ENCODE measurements at places on chromosomes 7 and 10. TPM values are rescaled to one million over a fixed set of nuclear protein-coding genes. Genes with fewer than 3 reads are reported as not detected.

Gene PITX3
- not detected for total RNA-seq

Gene UCMA
- total RNA-seq, result not detected

Gene FKBP6
- total RNA-seq, result not detected

Gene MARVELD1
- total RNA-seq, result 8.4 TPM

- no peak for DNase-seq
Observed at GRCh38 chr7:5629941-5630340, 151.5 kb downstream of the RNF216 start.

- no peak for DNase-seq
Observed at GRCh38 chr10:429696-430095, 259.8 kb downstream of the DIP2C start.

GRCh38 chr7:116708861-116709260 lies 36.9 kb downstream of the MET start:
- DNase-seq, result no peak

DNA sequence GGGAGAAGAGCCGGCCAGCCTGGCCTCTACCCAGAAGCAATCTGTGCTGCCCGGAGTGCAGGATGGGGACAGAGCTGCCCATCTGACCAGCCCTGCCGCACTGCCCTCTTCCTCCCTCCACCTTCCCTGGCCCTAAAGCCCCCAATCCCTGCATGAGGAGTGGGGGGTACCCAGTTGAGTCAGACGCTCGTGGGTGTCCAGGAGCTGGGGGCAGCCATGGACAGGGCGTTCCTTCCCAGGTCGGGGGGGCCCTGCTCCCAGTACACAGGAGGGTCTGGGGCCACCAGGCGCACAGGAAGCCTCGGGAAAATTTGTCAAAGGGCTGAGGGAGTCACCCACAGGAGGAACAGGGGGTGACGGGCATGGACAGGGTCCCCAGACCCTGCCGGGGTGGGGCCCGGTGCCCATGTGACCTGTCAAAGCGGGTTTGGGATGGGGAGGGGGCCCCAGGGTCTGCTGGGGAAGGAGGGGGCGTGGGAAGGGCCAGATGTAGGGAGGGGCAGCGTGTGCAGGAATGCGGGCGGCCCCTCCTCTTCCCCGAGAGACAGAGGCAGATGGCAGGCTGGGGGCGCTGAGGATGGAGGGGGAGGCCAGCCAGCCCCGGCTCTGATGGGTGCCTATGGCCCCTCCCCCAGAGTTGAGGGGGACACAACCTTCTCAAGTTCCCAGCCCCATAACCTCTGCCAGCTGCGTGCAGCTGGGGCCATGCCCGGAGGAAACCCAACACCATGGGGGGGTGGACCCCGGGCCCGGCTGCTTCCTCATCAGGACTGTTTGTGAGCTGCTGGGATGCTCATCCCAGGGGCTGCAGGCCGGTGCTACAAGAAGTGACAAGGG lies 21.5 kb upstream of the GRIFIN start:
- no peak for DNase-seq

DNA sequence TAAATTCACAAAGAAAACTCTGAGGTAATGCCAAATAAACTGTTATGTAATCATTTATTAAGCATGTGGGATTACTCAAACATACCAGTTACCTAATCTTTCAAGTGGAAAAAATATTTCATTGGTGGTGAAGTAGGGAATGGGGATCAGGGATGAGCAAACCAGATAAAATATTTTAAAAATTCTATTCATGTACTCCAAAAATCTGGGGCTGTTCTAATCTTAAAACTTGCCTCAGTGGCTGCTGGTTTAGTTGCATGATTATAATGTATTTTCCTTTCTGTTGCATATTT lies 19.5 kb downstream of the LMOD2 start:
- DNase-seq, result no peak

DNA sequence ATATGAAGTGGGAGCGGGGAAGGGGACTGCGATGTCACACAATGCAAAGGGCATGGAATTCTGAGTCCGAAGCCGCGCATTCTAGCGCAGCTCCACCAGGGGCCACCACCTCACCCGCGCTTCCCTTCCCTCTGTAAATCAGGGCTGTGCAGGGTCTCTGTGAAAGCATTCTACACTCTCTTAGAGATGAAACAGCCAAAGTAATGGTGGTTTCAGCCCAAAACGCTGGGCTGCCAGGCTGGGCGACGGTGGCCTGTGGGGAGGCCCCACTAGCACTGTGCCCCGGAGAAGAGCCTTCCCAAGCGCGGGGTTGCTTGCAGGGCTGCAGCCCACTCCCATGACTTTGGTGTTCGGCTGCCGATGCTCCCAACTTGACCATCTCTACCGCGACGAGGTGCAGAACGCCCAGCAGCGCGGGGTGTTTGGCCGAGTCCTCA lies 11.4 kb downstream of the ATG9B start:
- no peak for DNase-seq

DNA sequence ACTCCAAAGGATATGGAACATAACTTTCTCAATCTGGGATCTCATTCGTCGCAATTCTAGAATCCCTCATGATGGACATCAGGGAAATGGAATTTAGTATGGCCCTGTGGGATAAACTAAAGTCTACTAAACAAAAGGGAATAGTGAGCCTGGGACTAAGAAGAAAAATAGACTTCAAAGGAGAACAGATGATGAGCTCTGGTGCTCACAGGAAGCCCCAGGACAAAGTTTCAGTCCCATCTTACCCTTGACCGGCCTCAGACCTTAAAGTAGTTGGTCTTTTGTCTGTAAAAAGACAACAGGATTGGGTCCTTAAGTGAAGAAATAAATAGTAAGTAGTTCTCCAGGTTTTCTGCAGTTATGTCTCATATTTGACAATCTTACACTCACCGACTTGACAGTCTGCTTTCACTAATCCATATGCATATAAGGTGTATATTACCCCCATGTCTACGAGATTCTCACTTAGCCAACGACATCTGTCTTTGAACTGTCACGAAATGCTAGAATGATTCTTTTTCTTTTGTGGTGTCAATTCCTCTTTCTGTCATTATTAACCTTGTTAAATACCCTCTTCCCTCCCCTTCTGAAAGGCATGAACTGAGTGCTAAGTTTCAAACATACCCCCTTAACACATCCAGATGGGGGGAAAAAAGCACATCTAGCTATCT lies 10.9 kb upstream of the IKZF1 start:
- no peak for DNase-seq

- DNase-seq, result no peak
Observed at GRCh38 chr10:129816656-129817045, 147.4 kb downstream of the EBF3 start.

GRCh38 chr7:157043745-157044144 lies 33.3 kb upstream of the MNX1 start:
- DNase-seq, result no peak

DNA sequence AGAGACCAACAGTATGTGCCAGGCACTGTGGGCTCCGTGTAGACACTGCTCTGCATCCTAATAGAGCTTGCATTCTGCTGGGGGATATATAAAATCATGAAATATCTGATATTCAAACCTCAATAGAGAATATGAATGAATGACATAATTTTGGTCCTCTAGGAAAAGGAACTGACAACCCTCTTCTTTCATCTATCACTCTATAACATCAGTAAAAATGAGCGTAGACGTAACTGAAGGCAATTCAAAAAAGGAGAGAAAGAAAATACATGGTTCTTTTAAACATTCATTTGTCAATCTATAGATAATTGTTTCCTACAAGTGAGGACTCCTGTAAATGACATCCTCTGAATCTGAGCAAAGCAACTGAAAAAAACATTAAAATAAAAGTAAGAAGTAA lies 607.4 kb upstream of the LRRN3 start:
- no peak for DNase-seq
